ENCODE measurements at places on chromosomes 6 and 20. TPM values are rescaled to one million over a fixed set of nuclear protein-coding genes. Genes with fewer than 3 reads are reported as not detected.

VNN1 gene
- 0.03 TPM for total RNA-seq

RHAG gene
- total RNA-seq: not detected

FRS3 gene
- total RNA-seq: 3.0 TPM

MYMX gene
- not detected for total RNA-seq

CLPSL1 gene
- not detected for total RNA-seq

OOEP gene
- not detected for total RNA-seq

IL20RA gene
- 0.07 TPM for total RNA-seq

WFDC10A gene
- total RNA-seq: not detected

TMC2 gene
- not detected for total RNA-seq
